IMR-90 (cell line): ENCODE measurements at places on chromosomes 6 and 20. TPM values are rescaled to one million over a fixed set of nuclear protein-coding genes. Genes with fewer than 3 reads are reported as not detected.

DNA sequence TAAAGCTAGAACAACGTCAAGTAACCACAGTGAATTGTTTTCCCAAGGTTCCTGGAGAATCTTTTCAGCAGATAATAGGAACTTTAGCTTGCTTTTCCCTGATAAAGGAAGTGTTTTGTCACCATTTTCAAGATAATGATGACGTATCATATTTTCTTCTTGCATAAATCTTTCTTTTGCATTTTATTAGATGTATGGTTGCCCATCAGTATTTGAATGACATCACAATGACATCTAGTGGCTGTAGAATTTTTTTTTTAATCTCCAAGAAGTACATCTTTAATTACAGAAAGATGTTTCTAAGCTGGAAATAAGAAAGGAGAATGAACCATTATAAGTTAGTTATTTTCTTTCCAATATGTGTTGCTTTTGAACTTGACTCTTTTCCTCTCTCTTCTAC is 83.0 kb downstream of the CENPW start:
- DNase-seq, result no peak

DNA sequence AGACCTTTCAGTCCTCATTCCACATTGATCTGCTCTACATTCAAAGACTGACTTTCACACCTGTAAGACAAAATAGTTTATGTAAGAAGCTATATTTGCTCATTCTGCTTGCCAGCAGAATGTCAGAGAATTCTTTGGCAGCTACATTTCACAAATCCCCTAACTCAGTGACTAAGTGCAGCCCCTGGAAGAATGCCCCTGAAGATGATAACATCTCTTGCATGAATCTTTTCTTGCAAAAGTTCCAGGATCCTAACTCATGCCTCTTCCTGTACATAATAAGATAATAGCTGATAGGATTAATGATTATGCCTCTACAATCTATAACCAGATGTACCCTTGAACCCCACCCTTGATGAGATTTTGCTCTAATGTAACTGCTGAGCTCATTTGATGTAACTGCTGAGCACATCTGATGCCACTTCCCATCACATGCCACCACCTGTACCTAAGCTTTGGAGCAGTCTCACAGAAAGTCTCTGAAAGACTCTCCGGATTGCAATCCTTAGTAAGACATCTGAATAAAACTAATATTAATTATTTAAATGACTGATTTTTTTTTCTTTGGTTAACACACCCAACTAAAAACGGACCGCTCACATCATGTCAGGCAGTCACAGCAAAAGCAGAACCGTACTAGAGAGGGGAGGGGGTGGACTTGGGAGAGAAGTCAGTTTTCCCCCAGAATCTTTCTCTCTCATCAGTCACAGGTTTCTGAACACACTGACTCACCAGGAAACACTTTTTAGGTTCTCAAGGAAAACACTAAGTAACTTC is 684 bp upstream of the DNAH8 start:
- DNase-seq, result no peak

The CHMP4B gene
- total RNA-seq, result 30.3 and 40.5 TPM in 2 replicates

- DNase-seq, result no peak
Measured at GRCh38 chr6:106039897-106040592, 46.1 kb upstream of the PRDM1 start.

- DNase-seq, result no peak
Measured at GRCh38 chr20:22348010-22348409, 236.4 kb downstream of the FOXA2 start.

- DNase-seq, result no peak
Measured at GRCh38 chr20:16955462-16955861, 207.3 kb downstream of the OTOR start.

The NT5DC1 gene
- 7.5 and 11.7 TPM in 2 replicates for total RNA-seq

GRCh38 chr6:168232989-168233874 is 86.3 kb downstream of the DACT2 start:
- no peak for DNase-seq

The C20orf202 gene
- not detected in 2 replicates for total RNA-seq

DNA sequence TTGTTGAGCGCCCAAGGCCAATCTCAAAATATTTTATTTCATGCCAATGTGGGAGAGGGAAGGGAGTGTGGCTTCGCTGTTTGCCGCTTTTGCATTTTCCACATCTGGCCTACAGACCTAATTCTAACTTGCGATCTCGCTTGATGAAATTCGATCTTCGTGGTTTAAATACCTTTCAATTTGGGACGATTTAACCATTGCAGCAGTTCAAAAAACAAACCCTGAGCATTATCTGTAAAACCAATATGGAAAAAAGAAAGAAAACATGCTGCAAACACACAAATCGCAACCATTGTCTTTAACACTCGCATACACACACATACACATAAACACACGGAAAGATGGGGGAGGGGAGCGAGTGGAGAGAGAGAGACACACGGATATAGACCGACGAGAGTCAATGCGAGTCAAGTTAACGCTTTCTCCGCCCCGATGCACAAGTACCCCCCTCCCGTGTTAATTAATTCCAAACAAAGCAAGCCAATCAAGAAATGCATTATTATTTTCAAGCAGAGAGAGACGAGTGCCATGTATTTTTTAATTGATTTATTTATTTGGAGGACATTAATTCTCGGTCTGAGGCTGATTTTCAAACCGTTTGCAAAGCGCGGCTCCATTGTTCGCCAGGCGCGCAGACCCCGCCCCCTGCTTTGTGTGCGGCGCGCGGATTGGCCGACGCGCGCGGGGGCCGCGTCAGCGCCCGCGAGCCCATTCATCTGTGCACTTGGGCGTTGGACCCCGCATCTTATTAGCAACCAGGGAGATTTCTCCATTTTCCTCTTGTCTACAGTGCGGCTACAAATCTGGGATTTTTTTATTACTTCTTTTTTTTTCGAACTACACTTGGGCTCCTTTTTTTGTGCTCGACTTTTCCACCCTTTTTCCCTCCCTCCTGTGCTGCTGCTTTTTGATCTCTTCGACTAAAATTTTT is at the start of gene MARCKS:
TSS of gene MARCKS (plus strand) at position 721 of the 931 bp plus-strand sequence. CDS start 401 bp downstream, outside the sequence.
- DNase-seq, result peak; percentile 92
